ENCODE measurements at places on chromosomes 11 and 22. TPM values are rescaled to one million over a fixed set of nuclear protein-coding genes. Genes with fewer than 3 reads are reported as not detected.

DNA sequence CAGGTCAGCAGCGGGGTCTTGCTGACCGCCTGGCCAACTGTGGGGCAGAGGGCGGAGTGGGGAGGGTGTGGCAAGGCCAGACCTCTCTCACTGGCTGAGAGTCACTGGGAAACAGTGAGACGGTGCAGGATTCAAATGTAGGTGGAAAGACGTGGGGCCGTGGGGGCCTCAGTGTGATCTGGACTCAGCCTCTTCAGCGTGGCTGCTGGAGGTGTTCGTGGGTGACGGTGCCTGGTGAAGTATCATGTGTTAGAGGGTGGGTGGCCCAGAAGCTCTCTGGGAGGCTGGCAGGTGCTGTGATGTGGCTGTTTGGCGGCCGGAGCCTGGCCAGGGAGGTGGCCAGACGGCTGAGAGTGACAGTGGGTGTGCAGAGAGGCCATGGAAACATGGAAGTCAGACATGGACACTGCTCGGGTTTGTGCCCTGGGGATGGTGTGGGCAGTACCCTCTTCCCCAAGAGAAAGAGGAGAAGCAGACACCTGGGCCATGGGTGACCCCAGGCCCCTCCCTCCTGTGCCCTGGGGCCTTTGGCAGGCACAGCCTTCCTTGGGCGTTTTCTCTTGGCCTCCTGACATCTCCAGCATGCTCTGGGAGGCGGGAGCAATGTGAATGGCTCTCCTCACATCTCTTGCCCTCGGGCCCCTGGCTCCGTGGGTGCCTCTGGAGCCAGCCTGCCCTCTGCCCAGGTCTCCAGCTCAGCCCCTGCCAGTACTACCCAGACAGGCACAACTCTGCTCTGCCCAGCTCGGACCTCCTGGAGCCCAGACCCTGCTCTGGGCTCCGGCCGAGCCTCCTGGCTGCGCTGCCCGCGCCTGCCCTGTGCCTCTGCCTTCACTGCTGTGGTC is 10.1 kb upstream of the ACR start:
- no peak for DNase-seq

GRCh38 chr11:79371152-79371551 is 69.7 kb downstream of the TENM4 start:
- no peak for DNase-seq

DNA sequence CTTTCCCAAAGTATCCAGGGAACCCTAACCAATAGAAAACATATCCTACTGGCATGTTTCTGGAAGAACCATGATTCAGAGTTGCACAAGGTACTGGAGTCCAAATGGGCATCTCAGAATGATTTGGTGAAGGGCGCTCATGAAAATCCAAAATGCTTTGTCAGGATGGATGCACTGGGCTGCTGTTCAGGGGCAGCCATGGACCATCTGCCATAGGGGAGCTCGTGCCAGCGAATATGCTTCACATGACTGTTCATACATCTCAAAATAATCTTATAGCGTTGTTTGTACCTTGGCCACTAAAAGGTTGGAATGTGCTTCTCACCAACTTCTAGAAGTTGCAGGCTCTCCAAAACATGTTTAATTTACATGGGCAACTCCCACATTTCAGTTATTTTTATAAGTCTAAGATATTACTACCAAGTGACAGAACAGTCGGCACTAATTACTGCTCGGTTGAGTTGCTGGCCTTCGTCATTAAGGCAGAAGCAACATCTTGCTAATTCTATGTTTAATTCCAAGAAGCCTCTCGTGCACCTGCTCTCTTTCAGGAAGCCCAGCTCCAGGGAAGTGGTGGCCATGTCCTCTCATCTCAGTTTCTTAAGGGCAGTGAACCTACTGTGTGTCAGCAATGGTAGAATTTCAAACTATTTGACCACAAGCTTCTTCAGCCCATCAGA is 1497.7 kb downstream of the TBC1D22A start:
- DNase-seq, result no peak

DNA sequence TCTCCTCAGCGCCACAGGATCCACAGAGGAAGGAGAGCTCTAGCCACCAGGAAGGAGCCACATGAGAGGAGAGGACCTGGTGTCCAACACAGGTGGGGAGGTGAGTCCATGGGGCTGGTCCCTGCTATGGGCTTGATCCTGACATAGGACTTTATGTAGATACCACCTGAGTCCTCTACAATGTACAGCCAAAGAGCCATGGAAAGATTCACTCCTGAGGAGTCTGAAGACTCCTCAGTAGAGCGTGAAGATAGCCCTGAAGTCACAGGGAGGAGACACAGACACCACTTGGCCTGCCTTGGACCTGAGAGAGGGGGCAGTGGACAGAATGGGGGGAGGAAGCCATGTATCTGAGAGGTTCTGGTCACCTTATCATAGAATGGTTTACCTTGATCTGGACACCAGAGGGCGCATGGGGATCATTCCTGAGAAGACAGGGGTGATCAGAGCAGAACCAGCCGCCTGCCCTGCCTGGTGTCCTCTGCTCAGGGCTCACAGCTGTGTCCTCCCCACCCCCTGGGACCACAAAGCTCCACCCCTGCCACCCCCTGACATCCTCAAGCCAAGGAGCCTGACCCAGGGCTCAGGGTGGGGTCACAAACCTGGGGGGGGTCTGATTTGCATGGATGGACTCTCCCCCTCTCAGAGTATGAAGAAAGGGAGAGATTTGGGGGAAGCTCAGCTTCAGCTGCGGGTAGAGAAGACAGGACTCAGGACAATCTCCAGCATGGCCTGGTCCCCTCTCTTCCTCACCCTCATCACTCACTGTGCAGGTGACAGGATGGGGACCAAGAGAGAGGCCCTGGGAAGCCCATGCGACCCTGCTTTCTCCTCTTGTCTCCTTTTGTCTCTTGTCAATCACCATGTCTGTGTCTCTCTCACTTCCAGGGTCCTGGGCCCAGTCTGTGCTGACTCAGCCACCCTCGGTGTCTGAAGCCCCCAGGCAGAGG is 77.0 kb downstream of the ZNF280B start:
- DNase-seq, result peak; percentile 70

Gene RIN1
- total RNA-seq, result 15.1 TPM

DNA sequence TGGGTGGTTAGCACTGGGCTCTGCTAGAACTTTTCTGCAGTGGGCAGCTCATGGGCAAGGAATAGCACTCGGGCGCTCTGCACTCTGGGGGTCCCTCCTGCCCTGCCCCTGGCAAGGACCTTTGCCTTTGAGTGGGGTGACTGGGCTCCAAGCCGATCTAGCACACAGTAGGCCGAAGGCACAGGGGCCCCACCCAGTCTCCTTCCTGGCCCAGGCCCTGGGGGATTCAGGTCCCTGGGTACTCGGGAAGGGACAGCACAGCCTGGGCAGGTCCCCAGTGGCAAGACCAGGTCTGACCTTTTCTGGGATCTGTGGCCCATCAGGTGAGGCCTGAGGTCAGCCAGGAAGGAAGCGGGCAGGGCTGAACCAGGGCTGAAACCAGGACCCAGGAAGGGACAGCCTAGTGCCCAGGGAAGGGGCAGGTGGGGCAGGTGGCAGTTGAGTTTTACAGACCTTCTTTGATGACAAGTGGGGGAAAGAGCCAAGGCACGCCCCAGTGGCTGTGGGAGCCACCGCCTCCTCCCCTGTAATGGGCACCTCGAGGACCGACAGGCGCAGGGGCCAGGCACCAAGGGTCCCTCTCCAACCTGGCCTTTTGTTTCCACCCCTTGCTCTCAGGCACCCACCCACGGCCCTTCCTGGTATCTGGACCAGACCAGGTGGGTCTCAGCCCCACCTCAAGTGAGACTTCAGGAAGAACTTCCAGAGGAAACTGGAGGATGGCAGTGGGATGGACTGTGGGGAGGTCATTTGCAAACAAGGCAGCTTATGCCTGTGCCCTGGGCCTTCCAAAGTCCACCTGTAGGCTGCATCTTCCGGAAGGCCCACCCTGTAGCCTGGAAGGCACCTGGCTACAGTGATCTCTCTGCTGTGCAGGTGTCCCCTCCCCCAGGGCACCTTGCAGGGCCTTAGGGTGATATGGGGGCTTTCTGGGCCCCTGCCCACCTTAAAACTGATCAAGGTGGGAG is 883 bp upstream of the AIFM3 start:
- DNase-seq, result no peak

Gene IRAG1
- 17.0 TPM for total RNA-seq

DNA sequence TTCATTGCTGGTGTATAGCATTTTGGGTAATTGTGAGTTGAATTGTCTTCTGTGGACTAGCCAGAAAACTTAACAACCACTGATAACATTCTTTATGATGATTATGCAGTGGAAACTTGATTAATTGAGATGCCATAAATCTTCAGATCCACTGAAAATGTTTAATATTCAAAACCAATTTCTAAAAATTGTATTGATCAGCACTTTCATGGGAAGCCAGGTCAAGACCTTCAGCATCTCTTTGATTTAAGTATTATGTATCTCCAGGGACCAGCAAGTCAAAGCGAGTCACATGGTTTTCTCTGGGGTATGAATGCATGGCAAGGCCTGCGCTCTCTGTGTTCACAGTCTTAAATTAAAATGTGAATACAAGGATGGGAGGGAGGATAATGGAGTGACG is 596.9 kb downstream of the OPCML start:
- no peak for DNase-seq

GRCh38 chr11:74299015-74299414 is 12.4 kb downstream of the P4HA3 start:
- no peak for DNase-seq

DNA sequence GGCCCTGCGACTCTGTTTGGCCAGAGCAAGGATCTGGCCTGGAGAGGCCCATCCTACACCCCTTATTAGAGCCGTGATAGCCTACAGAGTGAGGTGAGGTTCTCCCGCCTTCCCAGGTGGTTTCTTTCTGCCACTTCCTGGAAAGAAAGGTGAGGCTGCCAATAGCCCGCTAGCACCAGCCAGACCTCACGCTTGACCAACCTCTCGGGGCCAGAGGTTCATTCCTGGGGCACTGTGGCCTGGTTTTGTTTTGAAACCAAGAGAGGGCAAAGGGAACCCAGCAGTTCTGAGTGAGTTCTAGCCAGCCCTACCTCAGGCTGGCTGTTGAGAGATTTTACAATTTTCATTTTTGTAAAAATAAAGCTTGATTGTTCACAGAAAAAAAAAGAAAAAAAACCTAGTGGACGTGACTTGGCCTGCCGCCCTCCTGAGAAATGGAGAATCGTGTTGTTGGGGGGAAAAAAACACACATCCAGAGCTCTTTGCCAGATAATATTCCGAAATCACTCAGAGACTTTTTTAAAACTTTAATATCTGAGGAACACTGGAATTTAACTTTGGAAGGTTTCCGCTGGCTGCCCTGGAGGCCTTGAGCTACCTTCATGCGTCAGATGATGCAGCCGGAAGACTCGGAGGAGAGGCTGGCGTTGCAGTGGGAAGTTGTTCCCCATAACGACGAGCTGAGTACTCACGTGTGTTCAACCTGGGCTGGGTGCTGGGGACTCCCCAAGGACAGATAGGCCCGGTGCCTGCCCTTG is 84.5 kb downstream of the BCR start:
- DNase-seq, result peak; percentile 23

DNA sequence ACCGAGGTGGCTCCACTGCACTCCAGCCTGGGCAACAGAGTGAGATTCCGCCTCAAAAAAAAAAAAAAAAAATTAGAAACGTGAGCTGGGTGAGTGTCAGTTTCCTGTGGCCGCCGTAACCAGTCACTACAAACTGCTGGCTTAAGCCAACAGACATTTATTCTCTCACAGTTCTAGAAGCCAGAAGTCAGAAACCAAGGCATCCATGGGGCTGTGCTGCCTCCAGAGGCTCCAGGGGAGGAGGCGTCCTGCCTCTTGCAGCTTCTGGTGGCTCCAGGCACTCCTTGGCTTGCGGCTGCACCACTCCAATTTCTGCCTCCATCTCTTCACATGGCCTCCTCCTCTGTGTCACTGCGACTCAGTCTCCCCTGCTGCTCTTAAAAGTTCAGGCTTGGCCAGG is 11.1 kb upstream of the KIAA0930 start:
- no peak for DNase-seq

Gene ZP1
- total RNA-seq, result not detected

DNA sequence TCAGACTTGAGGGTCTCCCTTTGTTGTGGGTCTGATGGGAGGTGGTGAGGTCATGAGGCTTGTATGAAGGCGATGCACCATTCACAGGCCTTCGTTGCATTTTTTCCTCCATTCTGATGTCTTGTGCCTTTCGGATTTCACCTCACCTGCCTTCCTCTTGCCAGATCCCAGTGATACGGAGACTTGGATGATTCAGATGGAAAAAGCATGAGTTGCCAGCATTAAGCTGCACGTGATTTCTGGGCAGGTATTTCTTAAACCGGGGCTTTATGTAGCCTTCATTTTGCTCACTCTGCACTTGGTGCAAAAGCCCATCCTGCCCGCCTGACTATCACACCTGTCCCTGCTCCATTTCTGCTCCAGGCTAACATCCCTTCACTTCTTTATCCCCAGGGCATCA is 216.7 kb downstream of the SNX19 start:
- no peak for DNase-seq

DNA sequence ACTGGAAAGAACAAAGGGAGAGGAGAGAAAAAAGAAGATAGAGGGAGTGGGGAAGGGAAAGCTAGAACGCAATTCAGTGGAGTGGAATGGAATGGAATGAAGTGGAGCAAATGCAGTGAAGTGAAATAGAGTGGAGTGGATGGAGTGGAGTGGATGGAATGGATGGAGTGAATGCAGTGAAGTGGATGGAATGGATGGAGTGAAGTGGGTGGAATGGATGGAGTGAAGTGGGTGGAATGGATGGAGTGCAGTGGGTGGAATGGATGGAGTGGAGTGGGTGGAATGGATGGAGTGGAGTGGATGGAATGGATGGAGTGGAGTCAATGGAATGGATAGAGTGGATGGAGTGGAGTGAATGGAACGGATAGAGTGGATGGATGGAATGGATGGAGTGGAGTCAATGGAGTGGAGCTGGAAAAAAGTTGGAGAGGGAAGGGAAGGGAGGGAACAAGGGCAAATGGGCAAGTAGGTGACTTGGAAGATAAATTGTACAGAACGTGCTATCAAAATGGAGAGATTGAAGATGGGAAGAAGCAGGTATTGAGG is 13.9 kb downstream of the IFITM10 start:
- no peak for DNase-seq

Gene CCDC34
- 4.0 TPM for total RNA-seq

Gene MUC2
- total RNA-seq, result 0.03 TPM

GRCh38 chr11:134398644-134399292 is 13.3 kb downstream of the B3GAT1 start:
- no peak for DNase-seq

Gene MYO7A
- total RNA-seq, result 4.4 TPM

DNA sequence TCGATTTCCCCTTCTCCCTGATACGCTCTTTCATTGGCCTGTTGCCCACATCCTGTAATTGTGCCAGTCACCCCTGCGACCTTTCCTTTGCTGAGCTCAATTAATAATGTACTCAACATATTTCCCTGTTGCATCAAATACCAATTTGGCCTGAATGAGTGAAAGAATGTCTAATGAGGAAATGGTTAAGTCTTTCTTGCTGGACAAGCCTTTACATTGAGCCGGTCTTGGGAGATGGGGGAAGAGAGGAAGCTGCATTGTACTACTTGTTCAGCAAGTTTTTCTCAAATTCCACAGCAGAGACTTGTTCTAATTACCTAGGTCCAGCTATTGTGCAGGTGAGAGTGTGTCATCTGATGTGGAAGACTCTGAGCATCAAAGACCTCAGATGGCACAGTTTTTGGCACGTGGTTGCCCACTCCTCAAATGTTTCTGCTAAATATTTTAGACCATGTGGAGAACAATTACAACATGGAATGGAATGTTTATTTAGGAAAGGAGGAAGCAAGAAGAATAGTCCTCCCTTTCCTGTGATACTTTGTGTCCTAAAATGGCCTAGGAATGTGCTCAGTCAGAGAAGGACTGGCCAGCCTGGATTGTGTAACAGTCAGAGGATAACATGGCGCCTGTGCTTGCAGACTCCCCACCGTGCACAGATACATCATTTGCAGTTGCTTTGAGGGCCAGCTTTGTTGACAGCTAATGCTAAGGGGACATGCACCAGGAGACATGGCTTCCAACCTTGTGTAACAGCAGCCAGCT is 129.5 kb upstream of the E2F8 start:
- peak; percentile 58 for DNase-seq

- no peak for DNase-seq
Observed at GRCh38 chr11:76854709-76855108, 6.0 kb upstream of the ACER3 start.

All from lung (tissue), 17 donors.